ENCODE measurements at places on chromosomes 12 and 14. TPM values are rescaled to one million over a fixed set of nuclear protein-coding genes. Genes with fewer than 3 reads are reported as not detected.

Gene RPL10L
- not detected for total RNA-seq

Gene AQP5
- total RNA-seq, result 0.21 TPM

Gene WNT1
- total RNA-seq, result not detected

Gene SPTB
- 92.6 TPM for total RNA-seq

Gene STYK1
- total RNA-seq, result not detected

Gene SLC6A15
- not detected for total RNA-seq

Gene DDX11
- 5.8 TPM for total RNA-seq

Gene RNASE7
- total RNA-seq, result not detected

Gene STRAP
- total RNA-seq, result 123 TPM

DNA sequence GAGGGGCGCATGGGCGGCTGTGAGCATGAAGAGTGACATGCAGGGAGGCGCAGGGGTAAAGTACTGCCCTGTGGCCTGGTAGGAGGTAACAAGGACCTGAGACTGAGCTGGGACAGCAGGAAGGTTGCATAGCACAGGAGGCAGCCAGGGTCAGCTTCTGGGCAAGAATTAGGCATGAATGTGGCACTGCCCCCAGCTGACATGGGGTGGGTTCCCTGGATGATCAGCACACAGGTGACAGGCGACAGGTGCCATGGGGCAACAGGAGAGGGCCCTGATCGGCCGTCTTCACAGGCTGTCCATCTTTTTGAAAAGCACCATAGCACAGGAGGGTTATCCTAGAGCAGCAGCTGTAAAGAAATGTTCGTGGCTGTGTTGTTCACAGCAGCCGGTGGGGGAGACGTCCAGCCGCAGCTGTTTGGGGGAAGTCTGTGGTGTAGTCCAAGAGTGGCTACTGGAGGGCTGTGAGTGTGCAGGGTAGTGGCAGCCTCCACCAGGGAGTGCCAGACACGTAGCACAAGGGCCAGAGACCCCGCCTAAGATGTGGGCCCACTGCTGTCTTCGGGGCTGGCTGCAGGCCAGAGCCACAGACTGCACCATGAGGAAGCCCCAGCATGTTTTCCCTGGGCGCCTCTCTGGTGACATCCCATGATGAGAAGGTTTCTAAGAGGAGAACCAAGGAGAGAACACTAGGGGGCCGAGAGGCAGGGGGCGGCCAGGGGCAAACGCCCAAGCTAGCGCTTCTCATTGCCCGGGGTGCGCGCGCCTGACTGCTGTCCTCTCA, 8.4 kb downstream of the CLBA1 start:
- no peak for DNase-seq

GRCh38 chr14:33477797-33478196, 473.1 kb downstream of the EGLN3 start:
- DNase-seq, result no peak

GRCh38 chr14:64734990-64735389, 30.8 kb downstream of the PLEKHG3 start:
- peak; percentile 13 for DNase-seq

DNA sequence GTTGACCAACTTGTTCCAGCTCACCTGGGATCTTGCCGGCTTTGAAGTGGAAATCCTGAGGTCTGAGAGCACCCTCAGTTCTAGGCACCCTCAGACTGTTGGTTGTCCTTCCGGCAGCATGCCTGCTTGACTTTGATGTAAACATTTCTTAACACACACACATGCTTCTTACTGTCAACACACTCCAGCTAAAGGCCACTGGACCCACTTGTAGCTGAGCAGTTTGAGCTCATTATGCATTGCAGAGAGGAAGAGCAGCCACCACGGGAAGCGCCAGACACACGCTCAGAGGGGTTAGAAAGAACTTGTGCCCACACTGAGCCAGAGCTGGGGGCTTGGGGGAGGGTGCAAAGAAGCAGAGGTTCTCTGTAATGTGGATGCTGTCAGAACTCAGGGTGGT, 55.8 kb downstream of the TNFAIP2 start:
- DNase-seq, result no peak

DNA sequence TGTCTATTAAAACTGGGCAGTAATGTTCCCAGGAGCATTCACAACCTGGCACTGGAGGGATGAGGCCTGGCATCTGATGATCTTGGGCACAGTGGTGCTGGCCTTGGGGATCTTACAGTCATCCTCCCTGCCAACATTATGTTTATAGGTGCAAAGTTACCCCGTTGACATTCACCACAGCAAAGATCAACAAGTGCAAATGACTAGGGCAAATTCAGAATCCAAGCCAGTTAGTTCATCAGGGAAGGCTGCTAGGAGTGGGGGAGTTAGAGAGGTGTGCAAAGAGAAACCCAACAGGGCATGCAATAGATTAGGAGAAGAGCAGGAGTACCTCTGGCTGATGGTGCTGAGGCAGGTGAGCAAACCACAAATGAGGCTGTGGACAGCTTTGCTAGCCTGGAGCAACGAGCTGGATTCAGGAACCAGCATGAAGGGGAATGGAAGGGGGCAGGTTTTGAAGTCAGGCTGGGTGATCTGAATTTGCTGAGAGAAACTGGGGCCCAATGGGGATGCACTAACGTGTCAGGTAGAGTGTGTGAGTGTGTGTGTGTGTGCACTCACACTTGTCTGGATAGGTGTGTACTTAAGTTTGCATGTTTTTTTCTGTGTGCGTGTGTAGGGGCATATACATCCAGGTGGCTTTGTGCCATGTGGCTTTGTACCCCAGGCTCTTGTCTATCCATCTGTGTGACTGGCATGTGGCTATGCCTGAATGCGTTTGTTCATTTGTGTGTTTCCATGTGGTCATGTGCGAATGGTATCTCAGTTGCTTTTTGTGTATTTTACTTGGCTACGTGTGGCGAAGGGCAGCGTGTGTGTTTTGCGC, 1.6 kb downstream of the CISTR start:
- no peak for DNase-seq

- peak; percentile 18 for DNase-seq
These were observed 64.3 kb downstream of the PLEKHG3 start for GRCh38 chr14:64768401-64769095.

DNA sequence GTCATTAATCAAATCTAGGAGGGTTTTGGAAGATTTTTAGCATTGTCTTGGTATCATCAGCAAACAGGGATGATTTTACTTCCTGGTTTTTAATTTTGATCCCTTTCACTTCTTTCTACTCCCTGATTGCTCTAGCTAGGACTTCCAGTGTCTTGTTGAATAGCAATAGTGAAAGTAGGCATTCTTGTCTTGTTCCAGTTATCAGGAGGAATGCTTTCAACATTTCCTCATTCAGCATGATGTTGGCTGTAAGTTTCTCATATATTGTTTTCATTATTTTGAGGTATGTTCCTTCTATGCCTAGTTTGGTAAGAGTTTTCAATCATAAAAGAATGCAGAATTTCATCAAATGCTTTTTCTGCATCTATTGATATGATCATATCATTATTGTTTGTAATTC, 244.2 kb upstream of the CLEC14A start:
- DNase-seq, result no peak

- DNase-seq, result no peak
These were observed 37.5 kb downstream of the CCDC88C start for GRCh38 chr14:91380123-91380522.

- DNase-seq, result no peak
These were observed 983.1 kb downstream of the FLRT2 start for GRCh38 chr14:86513056-86513455.

GRCh38 chr14:87940894-87941293, 52.1 kb downstream of the GALC start:
- DNase-seq, result no peak

DNA sequence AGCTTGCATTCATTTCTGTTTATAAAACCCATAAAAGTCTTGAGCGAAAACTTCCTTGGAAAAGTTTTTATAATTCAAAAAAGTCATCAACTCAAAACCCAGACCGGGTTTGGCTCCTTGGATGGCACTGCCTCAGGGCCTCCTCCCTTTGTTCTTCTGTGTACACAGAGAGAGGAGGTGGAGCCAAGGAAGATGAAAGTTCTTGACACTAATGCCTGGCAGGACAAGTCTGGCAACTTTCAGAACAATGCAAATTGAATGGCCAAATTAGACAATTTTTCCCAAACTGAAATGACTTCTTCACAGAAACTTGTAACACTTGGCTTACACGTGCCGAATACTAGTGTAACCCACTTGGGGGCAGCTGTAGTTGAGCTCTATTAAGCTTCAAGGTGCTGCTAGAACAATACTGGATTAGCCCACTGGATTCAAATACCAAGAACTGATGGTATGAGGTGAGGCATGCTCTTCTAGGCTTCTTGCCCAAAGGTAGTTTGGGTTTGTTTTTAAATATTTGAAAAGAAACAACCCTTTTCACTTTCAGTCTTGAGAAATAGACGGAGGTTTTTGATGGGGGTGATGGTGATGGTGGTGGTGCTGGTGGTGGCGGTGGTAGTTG, 86.6 kb upstream of the FRMD6 start:
- DNase-seq, result no peak

GRCh38 chr14:80605536-80605935, 336.0 kb downstream of the CEP128 start:
- no peak for DNase-seq

DNA sequence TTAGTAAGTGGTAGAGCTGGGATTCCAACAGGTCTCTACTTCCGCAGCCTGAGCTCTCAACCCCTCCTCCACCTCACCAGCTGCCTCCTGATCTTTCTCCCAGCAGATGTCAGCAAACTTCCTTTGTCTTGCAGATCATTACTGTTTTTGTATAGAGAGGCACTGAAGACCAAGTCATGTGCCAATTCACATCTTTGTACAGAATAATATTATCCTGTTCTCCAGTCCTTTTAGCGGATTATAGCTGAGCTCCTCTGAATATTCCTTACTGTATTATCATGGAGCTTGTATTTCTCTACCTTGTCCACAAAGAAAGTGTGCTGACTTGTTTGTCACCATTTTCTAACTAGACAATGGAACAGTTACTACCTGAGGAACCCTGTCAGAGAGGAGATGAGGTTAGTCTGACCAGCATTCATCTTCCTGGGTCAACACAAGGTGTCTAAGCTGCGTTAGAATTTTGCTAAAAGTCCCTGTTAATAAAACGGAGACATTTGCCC, 142.3 kb upstream of the ARHGAP5 start:
- peak; percentile 53 for DNase-seq

GRCh38 chr14:95260537-95261361, 59.0 kb downstream of the CLMN start:
- DNase-seq, result no peak

DNA sequence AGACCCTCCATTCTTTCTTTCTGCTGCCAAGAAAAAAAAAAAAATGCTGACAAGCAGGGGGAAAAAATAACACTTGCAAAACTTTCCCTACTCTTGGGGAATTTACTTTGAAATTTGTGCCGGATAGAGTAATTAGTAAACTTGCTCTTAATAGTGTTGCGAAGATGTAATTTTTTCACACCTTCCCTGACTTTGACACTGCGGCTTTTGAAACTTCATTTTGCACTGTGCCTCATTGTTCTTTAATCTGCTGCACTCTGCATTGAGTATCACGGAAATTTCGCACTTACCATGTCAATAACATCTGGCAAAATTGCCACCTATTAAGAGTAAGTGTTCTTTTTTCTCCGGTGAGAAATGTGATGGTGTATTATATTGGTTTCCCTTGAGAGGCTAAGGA, 596.1 kb downstream of the VRK1 start:
- no peak for DNase-seq

- no peak for DNase-seq
These were observed 10.6 kb downstream of the SDS start for GRCh38 chr12:113392988-113393579.

DNA sequence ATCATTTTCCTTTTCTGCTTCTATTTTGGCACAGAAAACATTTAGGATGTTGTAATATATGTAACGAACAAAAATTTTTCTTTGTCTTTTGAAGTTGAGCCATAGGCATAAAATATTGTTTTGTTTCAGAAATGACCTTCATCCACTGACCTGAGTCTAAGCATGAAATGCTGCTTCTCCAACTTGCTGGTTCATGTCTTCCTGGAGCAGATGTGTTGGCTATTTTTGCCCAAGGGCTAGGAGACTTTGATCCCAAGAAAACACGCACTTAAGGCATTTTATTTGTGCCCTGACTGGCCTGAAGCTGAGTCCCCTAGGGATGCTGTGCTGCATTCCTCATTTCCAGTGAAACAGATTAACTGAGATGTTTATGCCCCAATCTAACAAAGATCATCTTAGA, 27.2 kb upstream of the ALG10B start:
- DNase-seq, result no peak

- peak; percentile 33 for DNase-seq
These were observed 8.1 kb upstream of the LHX5 start for GRCh38 chr12:113479590-113480335.

DNA sequence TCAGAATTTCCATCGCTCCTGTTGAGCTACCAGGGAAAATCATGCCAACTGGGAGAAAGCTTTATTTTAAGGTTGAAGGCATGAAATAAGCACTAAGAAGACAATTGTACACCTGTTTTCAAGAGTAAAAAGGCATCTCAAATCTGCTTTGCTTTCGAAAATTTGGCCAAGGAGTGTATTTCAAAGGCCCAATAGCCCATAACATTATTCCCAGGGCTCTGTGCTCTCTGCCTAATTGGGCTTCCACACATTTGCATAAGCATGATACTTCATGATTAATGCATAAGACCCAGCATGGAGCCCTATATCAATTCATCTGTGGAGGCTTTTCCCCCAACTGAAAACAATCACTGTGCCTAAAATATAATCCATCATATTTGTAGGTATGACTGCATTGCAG, 258.5 kb downstream of the NOVA1 start:
- DNase-seq, result no peak

Measured in heart left ventricle (tissue), 16 donors.